Daoy (cell line): ENCODE measurements at places on chromosomes 4 and X. TPM values are rescaled to one million over a fixed set of nuclear protein-coding genes. Genes with fewer than 3 reads are reported as not detected.

GRCh38 chrX:132651421-132652086 lies 162.7 kb upstream of the MBNL3 start:
- peak; percentile 3 for DNase-seq

DNA sequence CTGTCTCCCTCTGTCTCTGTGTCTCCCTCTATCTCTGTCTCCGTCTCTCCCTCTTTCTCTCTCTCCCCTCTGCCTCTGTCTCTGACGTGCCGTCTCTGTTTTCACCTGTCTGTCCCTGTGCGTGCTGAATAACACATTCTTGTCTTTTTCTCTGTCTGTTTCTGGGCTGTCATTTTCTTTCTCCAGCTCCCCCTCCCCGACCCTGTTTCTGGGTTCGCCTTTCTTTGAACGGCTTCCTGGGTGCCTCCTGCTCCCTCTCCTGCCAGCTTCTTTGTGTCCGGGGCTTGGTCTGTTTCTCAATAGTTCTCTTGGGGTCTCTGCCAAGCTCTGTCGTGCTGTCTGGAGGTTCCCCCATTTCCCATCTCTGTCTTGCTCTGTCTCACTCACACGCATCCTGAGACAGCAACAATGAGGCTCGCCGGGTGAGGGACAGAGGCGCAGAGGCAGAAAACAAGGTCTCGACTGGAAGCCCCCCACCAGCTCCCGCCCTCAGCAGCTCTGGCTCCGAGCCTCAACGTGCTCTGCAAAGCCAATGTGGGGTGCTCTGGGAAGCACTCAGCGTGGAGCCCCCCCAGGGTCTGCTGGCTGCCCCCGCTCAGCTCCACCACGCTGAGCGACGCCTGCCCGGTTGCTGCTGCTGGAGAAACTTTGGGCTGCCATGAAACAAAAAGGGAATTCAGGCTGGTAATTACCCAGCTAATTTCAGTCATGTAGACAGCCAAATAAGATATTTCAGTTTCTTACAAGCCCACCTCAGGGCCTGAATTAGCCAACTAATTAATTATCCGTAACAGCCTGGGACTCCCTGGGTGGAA lies 3.4 kb downstream of the CPLX1 start:
- DNase-seq = no peak

Gene HTN3
- not detected in 2 replicates for total RNA-seq

Gene MAGED4B
- total RNA-seq = 3.5 and 25.1 TPM in 2 replicates

DNA sequence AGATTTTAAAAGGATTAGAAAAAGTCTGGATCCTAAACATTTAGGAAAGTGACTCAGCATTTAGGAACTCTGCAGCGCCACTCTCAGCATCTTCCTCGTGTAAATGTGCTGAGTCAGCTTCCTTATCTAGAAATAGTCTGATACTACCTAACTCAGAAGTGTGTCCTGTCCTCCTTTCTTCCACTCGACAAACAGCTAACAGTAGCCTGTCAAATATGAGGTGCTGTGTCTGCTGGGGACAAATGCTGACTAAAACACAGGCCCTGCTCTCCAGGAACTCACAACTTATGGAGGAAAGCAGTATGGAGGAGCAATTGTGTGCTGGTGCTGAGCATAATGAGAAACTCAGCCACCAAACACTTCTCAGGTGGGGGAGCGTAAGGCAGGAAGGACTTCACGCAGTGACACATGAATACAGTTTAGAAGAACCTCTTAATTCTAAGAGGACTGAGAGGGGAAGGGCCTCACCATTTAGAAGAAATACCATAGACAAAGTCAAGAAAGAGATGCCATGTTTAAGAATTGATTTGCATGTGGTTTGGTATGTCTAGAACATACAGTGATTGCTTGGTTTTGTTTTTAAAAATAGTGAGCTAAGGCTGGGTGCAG lies 125.3 kb downstream of the SOWAHB start:
- peak; percentile 21 for DNase-seq
